ENCODE measurements at places on chromosomes 5 and 9. TPM values are rescaled to one million over a fixed set of nuclear protein-coding genes. Genes with fewer than 3 reads are reported as not detected.

DNA sequence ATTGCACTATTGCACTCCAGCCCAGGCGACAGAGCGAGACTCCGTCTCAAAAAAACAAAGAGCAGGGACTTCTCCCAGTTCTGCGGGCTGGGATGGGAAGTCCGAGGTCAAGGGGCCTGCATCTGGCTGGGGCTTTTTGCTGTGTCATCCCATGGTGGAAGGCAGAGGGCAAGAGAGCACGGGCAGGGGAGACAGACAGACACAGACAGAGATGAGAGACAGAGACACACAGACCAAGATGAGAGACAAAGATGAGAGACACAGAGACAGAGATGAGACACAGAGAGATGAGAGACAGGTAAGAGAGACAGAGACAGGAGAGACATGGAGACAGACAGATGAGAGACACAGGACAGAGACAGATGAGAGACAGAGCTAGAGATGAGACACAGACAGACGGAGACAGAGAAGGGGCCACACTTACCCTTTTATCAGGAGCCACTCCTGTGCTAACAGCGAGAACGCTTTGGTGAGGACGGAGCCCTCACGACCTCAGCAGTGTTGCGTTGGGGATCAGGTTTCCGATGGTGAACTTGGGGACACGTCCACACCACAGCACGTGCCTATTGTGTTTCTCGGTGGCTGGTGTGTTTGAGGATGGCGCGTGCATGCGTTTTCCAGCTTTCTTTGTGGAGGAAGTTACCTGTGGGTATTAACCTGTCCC lies 8.9 kb upstream of the TOR4A start:
- DNase-seq: peak; percentile 89

The PCDHGA7 gene
- total RNA-seq: 0.99 TPM

- DNase-seq: no peak
Measured at GRCh38 chr5:96037128-96037527, 75.5 kb upstream of the ELL2 start.

DNA sequence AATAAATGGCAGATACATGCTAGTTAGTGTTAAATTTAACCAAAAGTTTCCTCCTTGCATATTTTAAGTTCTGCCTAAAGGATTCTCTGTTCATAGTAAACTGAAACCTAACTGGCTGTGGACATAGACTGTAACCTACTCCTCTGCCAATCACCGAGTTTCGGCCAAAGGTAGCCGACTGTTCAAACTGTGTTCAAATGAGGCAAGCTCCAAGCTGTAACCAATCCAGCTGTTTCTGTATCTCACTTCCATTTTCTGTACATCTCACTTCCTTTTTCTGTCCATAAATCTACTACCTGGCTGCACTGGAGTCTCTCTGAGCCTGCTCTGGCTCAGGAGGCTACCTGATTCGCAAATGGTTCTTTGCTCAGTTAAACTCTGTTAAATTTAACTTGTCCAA lies 44.1 kb downstream of the KCNV2 start:
- DNase-seq: no peak

The SPATA31C1 gene
- not detected for total RNA-seq

- DNase-seq: no peak
Measured at GRCh38 chr5:145777445-145778063, 57.6 kb downstream of the PRELID2 start.

DNA sequence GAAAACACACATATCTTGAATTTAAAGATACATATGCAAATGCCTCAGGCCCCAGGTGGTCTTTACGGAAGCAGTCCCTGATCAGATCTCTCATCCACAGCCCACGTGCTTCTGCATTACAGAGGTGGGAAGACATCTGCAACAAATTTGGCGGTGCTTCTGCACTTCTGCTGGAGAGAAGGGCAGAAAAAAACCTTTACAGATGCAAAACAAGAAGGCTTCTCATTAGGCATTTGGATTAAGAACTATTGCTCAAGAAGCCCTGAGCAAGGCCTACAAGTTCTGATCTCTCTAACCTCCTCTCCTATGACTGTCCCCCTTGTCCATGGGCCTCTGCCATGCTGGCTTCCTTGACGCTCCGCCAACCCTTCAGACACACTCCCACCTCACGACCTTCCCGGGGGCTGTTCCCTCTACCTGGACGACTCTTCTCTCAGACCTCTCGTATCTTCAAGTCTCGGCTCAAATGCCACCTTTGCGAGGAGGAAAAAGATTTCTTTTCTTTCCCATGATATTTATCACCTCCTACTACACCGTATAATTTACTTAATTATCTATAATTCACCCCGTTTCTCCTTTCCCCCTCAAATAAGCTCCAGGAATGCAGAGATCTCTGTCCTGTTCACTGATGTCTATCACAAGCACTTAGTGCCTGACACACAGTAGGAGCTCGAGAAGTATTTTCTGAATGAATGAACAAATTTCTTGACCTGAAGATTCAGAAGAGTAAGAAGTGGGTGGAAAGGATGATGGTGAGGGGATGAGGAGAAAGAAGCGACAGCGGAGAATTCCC lies 1.1 kb downstream of the MTMR12 start:
- no peak for DNase-seq

The PCDHB13 gene
- 2.6 TPM for total RNA-seq

GRCh38 chr5:31860726-31861433 lies 221.9 kb downstream of the PDZD2 start:
- peak; percentile 33 for DNase-seq

GRCh38 chr9:5949103-5949699 lies 58.5 kb downstream of the MLANA start:
- peak; percentile 22 for DNase-seq

The FBP1 gene
- total RNA-seq: 0.44 TPM

The SLC6A7 gene
- not detected for total RNA-seq

- DNase-seq: no peak
Measured at GRCh38 chr5:167710444-167711073, 580.9 kb upstream of the WWC1 start.

DNA sequence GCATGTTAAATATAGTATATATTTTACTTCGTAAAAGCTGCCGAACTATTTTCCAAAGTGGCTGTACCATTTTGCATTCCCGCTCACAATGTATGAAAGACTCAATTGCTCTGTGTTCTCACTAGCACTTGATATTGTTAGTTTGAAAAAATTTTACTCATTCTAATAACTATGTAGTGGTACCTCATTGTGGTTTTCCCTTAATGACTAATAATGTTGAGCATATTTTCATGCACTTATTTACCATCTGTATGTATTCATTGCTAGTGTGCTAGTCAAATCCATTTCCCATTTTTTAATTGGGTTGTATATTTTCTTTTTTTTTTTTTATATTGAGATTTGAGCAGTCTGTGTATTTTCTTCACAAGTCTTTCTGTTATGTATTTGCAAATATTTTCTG lies 58.4 kb downstream of the RANBP17 start:
- no peak for DNase-seq

The IPO11 gene
- total RNA-seq: 71.7 TPM

GRCh38 chr9:12680341-12680740 lies 12.8 kb upstream of the TYRP1 start:
- DNase-seq: no peak

Data from lung microvascular endothelial cell (primary cell).